ENCODE measurements at places on chromosomes 12 and 14. TPM values are rescaled to one million over a fixed set of nuclear protein-coding genes. Genes with fewer than 3 reads are reported as not detected.

MYO1H gene
- total RNA-seq, result 9.6 TPM

ATXN2 gene
- total RNA-seq, result 79.2 TPM

CMTM5 gene
- 0.96 TPM for total RNA-seq

TIGAR gene
- total RNA-seq, result 6.3 TPM

Data from umbilical cord (tissue), 2 donors.